Hematopoietic multipotent progenitor cell (in vitro differentiated cells): ENCODE measurements at places on chromosomes 2 and 18. TPM values are rescaled to one million over a fixed set of nuclear protein-coding genes. Genes with fewer than 3 reads are reported as not detected.

Gene REG1B
- total RNA-seq = under 0.01 TPM

Gene PRKAG3
- total RNA-seq = not detected

Gene PFN4
- total RNA-seq = 0.81 TPM

Gene CFAP53
- 0.27 TPM for total RNA-seq

Gene ANKRD30BL
- not detected for total RNA-seq
